ENCODE measurements at places on chromosomes 12 and 14.
A peak's percentile ranks its signal among the peaks of the same experiment; 100 is the strongest.

DNA sequence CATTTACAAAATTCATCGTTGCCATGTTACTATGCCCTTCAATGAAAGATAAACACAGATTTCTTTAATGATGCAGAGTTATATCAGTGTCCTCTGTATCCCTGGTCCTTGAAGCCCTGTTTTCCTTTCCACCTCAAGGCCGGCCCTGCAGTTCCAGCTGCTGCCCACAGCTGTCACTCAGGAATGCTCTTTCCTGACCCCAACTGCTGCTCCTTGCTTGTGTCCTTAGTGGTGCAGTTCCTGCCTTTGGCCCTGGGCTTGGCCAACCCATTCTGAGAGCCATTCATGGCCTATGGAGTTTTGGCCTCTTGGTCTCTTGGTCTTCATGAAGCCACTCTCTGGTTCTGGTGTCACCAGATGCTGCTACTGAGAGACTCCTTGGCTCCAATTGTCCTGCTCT lies 93.1 kb downstream of the GAS2L3 start:
- DNase-seq = no peak

DNA sequence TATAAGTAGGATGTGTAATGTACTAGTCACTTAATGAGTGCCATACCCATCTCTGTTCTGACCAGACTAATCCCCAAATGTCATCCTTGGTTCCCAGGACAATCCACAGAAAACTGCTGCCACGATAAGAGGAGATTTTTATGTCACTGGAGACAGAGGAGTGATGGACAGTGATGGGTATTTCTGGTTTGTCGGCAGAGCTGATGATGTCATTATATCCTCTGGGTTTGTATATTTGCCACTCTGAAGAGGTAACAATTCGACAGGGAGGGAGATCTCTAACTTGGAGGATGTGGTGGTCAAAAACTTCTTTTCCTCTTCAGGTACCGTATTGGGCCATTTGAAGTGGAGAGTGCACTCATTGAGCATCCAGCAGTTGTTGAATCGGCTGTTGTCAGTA lies 20.3 kb downstream of the ACSM4 start:
- DNase-seq = no peak

DNA sequence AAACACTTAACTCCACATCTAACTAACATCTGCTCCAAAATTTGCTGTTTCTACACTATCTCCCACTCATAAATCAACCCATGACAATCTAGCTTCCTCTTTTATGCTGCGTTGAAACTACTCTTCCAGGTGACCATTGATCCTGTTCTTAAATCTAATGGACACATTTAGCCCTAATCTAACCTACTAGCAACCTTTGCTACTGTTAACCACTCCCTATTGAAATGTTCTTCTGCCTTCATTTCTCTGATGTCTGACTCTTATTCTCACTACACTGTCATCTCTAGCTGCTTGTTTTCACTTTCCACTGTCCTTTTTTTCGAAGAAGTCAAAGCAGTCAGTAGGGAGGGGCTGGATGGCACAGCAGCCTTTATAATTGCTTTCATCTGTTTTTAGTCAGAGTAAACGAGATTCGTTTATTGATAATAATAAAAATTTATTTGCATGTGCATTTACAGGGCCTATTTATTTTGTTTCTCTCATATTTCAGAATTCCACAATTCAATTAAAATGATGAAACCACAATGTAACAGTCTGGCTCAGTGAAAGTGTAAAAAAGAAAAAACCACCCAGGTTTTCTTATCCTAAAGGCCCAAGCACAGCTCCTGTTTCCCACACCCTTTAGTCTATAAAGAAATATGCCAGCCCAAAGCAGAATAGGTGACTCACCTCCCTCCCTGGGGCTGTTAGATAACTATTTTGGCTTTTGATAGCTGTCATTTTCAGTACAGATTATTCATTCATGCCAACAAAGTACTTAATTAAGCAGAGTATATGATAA lies 44.9 kb downstream of the ATP2B1 start:
- DNase-seq = peak; percentile 60

DNA sequence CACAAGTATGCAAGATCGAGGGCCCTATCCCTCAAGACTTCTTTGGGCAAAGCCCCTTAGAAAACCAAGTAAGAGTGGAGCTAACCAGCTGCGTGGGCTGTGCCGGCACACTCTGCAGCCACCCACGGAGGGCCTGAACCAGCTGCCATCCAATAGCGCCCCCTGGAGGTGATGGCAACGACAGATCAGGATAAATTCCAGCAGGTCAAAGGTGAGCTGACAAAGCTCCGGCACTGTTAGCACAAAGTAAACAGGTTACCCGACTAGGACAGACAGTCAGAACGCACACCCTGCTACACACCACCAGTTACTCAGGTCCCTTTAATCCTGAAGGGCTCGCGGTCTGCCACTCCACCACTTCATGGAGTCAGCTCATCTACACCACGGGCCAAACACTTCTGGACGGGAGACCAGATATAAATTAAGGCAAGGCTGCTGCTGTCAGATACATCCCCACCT lies 4.9 kb downstream of the ZBTB39 start:
- peak; percentile 54 for DNase-seq

DNA sequence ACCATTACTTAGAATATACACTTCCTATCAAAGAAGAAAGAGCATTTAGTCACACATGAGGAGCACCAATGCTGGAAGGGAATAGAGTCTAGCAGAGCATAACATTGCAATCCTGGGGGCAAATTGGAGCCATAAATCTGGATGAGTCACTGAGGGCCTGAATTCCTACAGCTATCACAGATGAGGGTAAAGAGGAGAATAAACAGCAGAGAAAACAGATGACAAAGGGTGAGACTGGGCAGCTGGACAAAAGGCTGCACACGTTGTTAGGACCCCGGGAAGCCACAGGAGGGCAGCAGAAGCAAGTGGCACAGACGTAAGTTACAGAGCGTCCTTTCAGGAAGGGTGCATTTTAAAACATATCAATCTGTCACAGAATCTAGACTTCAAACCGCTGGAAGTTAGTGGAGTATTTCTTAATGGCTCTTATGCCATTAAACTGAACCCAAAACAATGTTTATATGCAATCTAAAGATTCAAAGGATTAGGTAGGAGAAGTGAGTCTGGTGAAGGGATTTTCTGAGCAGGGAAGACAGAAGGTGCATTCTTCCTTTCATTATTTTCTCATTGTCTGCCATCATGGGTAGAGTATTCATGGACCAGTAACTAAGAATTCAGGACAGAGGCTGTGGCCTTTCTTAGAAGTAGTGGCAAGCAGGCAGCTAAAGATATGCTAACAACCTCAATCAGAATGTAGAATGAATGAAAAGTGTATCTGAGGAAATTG lies 159.8 kb upstream of the DAAM1 start:
- DNase-seq = peak; percentile 52

- DNase-seq = no peak
Measured at GRCh38 chr12:52884526-52885293, 20.2 kb downstream of the KRT8 start.

GRCh38 chr12:115023279-115024265 lies 339.6 kb upstream of the TBX3 start:
- no peak for DNase-seq

- no peak for DNase-seq
Measured at GRCh38 chr12:44384136-44384535, 492.0 kb downstream of the NELL2 start.

- peak; percentile 47 for DNase-seq
Measured at GRCh38 chr12:86122846-86123468, 133.2 kb downstream of the MGAT4C start.

DNA sequence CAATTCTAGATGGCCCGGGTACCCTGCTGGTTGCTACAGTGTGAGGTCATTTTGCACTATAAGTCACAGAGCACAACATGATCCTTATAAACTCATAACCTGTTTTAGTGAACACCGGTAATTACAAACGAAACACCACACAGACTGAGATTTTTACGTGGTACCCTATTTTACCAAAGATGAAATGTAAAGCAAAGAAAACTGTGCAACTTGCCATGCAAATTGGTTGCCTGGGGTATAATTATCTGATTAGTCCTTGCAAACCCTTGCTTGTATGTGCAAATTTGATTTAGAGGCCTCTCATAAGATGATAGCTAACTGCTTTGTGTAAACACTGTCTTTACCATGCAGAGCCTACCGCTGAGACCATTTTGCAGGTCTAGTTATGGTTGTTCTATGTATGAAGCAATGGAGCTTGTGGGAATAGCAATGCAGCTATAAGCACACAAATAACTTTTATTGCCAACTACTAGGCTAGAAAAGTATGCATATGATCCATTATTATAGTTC lies 372.1 kb upstream of the FAR2 start:
- no peak for DNase-seq

DNA sequence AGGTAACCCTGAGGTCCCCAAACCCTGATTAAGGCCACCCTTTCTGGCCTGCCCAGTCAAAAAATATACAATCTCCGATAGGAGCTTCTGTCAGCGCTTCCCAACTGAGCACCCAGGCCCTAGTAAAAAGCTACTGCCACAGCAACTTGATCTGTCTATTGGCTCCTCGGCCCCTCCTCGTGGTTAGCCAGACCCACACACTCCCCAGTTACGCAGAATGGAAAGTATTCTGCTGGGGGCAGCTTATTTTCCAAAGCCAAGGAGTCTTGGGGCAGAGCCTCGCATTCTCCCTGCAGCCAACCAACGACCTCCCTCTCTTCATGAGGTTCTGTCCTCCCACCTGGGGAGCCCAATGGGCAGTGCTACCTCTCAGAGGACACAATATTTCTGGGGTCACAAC lies 32.1 kb downstream of the FMNL3 start:
- no peak for DNase-seq

DNA sequence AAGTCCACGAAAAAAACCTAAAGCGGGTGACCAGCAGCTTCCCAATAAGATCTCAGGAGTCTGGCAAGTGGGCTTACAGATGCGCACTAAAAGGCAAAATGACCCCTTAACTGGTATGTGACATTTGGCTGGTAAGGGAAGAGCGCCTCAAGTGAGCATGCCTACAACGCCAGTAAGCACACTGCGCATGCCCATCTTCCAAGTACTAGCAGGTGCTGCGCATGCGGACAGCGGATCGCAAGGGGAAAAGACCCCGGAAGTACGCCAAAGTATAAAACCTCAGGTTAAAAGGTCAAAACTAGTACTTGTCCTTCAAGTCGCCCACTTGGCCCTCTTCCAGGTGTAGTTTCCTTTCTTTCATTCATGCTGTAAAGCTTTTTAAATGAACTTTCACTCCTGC lies 518.5 kb upstream of the MDGA2 start:
- DNase-seq = no peak

DNA sequence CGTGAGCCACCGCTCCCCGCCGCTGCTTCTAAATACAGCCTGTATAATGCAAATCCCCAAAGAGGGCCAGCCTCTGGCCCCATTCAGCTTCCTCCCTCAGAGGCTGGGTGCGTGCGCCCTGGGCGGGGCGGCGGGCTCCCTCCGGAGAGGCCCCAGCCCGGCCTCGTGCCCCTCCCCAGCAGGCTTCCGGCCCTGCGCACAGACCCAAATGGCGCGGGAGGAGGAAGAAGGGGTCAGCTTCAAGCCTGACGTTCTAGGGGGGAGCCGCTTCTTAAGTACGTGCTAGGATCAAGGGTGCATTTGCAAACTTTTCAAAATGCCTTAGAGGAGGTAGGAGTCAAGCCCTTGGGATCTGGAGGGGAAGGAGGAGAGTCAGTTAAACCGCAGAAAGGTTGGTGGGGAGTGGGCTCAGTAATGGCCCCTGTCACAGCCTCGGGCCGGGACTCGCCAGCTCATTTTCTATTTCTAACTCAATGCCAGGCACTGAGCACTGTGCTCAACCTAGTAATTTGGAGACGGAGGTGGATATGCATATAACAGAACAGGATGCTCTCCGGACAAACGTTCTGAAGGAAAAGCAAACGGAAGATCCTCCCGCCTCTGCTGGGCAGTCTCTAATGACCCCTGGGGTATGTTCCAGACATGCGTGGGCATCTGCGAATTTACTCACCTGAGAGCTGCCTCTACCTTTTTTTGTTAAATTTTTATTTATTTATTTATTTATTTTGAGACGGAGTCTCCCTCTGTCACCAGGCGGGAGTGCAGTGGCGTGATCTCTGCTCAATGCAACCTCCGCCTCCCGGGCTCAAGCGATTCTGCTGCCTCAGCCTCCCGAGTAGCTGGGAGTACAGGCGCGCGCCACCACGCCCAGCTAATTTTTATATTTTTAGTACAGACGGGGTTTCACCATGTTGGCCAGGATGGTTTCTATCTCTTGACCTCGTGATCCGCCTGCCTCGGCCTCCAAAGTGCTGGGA lies 32.3 kb downstream of the NINJ2 start:
- DNase-seq = no peak

DNA sequence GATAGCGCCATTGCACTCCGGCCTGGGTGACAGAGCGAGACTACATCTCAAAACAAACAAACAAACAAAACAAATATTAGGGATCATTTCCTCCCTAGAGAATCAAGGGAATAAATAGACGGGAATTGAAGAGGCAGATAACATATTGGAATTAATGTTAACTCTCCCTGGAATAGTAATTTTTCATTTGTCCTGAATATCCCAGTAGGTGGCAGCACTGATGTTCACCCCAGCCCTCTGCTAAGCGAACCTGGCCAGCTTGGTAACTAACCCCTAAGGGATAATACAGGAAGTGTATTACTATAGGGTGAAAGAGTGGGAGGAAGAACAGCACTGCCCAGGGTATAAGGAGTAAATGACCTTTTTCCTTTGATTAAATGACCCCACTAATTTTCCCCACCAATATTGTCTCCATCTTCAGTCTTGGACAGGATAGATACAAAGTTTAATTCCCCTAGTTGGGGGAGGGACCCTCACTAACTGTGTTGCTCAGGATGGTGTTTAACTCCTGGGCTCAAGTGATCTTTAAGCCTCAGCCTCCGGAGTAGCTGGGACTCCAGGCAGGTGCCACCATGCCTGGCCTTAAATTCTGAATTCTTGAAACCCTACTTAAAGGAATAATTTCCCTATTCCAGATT lies 40.5 kb downstream of the SLC2A14 start:
- DNase-seq = peak; percentile 33

GRCh38 chr12:43444940-43445564 lies 107.0 kb downstream of the ADAMTS20 start:
- peak; percentile 70 for DNase-seq

- no peak for DNase-seq
Measured at GRCh38 chr14:25042362-25043299, 7.3 kb downstream of the STXBP6 start.

- DNase-seq = no peak
Measured at GRCh38 chr12:80205960-80206359, 106.6 kb downstream of the OTOGL start.

DNA sequence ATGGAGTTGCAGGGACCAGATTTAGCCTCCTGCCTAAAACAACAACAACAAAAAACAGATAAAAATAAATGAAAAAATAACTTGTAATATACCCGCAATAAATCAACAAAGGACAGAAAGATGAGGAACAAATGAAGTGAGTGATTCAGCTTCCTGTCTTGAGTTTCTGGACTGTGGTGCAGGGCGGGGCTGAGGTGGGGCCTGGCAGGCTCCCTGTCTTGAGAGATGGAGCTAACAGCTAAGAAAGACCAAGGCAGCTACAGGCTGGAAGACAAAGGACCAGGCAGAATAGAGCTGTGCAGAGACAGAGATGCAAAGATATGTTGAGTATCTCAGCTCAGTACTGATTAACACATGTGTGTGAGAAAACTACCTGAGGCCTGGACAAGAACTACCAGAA lies 879.2 kb downstream of the AACS start:
- peak; percentile 7 for DNase-seq

Measured in bronchial epithelial cell (primary cell).